Mesothelial cell of epicardium (in vitro differentiated cells): ENCODE measurements at places on chromosomes 16 and 17. TPM values are rescaled to one million over a fixed set of nuclear protein-coding genes. Genes with fewer than 3 reads are reported as not detected.
A peak's percentile ranks its signal among the peaks of the same experiment; 100 is the strongest.

GRCh38 chr17:73546770-73547536 is 97.3 kb downstream of the SDK2 start:
- DNase-seq = no peak

DNA sequence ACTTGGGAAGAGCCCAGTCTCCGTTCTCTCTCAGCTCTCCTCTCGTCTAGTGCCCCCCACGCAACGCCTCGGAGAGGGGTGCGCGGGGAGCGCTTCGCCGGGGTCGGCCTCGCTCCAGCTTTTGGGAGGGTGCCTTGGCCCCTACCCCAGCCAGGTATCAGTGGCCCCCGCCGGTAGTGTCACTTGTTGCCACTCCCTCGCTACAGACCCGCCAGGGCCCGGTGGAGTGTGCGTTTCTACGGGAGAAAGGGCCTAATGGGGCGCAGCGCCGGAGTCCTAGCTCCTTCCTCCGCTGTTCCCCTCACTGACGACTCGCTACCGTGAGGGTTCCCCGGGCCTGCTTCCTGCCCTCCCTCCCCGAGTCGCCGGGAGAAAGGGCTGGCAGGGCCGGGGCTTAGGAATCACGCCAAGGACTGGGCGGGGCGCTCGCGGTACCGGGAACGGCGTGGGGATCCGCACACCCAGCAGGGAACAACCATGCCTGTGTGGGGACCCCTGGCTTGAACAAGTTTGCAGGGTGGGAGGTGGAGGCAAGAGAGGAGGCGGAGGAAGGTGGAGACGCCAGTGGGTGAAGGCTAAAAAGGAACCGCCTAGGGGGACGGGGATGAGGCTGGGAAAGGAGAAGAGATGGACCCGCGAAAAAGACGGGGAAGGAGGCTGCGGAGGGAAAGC is 997 bp upstream of the CDH11 start:
- peak; percentile 41 for DNase-seq

ARL5C gene
- 0.40 TPM in 1 of 3 replicates, not detected in the others for total RNA-seq

GRCh38 chr17:13599864-13600263 is 1.9 kb downstream of the HS3ST3A1 start:
- no peak for DNase-seq

GRCh38 chr16:85608515-85608885 is 4.6 kb upstream of the GSE1 start:
- DNase-seq = no peak

SPATA32 gene
- not detected in 3 replicates for total RNA-seq
